CD14-positive monocyte (primary cell): ENCODE measurements at places on chromosomes 6 and 20.

DNA sequence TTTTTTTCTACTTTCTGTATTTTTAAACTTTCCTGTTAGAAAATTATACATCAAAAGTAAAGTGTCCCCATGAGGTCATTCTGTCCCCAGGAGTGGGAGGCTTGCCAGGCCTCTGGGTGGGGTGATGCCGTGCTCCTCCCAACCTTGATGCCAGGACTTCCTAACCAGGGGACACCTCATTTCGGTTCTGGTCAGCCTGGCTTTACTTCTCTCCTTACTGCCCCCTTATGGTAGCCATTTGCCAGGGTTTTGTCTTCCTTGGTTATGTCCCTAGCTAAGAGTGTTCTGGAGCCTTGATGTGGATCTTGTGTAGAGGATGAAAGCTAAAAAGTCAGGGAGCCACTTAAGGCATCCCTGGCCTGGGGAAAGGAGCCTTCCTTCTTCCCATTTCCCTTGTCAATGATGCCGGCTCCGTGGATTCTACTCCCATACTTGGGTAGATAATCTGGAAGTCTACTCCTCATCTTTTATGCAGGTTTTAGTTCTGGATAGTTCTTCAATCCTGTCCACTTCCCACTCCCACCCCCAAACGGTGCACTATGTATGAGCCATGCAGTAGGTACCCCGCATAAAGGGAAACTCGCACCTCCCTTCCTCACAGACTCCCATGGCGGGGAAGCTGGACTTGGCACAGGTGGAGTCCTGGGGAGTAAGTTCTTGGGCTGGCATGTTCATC, 164.1 kb upstream of the SALL4 start:
- DNase-seq = peak; percentile 11

GRCh38 chr6:32427934-32428474, 11.7 kb upstream of the HLA-DRA start:
- DNase-seq = no peak

DNA sequence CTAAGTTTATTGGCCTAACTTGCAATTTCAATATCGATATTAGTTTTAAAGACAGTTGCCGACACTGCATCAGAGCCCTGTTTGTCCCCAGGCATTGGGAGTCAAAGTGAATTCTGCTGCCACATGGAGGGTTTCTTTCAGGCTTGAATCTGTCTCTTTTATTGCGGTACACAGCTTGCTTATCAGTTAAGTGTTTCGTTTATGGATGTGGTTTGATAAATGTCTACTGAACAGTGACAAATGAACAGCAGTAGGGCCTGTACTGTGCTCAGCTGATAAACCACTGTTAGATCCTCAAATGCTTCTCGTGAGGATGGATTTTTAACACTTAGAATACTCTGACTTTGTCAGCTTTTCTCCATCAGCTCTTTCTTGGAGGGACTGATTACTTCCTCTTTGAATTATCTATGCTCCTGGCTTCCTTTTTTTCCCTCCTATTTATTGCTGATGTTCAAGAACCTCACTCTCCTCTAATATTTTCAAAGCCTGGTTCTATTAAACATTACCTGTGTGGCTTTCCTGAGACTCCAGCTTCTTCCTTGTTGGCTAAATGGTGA, 240.8 kb downstream of the PLCB1 start:
- DNase-seq = no peak

- no peak for DNase-seq
Measured at GRCh38 chr20:15928946-15929345, 644.3 kb downstream of the KIF16B start.

- no peak for DNase-seq
Measured at GRCh38 chr6:37258405-37259105, 611 bp upstream of the TMEM217 start.

DNA sequence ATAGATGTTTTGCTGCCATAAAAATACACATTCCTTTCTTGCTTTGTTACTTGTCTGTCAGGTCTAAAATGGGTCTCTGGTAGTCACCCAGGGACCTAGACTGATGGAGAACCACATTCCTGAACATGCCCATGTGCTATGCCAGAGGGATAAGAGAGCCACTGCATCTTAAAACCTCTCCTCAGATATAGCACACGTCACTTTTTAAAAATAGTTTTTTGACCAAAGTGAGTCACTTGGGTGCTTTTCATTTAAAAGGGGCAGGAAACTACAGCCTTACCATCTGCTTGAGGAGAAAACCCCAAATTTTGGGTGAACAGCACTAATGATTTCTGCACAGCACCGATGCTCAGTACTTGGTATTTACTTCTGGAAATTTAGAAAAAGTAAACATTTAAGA, 197.8 kb downstream of the OGFRL1 start:
- DNase-seq = no peak

GRCh38 chr20:40540166-40540565, 148.9 kb downstream of the MAFB start:
- no peak for DNase-seq

GRCh38 chr6:12814015-12814414, 97.4 kb downstream of the PHACTR1 start:
- no peak for DNase-seq

DNA sequence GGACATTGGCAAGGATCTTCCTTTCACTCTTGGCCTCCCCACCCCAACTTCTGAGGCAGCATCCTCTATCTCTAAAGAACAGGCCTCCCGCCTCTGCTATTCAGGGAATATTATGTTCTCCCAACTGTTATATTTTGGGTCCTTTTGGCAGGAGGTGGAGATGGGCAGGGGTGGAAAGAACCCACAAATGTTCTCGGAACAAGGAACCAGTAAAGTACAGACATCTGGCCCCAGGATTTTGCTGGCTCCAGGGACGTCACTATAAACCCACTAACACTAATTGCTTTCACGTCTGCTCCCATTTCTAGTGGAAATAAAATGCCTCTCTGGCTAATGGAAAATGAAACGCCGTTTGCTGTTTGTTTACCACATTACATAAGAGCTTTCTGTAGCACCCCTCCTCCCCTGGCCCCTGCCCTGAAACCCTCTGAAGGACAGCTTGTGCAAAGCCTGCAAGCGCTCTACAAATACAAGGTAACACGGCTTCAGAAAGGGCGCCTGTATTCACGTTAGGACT, 77.7 kb upstream of the TBC1D7 start:
- DNase-seq = no peak

- no peak for DNase-seq
Measured at GRCh38 chr6:95935736-95936135, 80.0 kb upstream of the FUT9 start.

DNA sequence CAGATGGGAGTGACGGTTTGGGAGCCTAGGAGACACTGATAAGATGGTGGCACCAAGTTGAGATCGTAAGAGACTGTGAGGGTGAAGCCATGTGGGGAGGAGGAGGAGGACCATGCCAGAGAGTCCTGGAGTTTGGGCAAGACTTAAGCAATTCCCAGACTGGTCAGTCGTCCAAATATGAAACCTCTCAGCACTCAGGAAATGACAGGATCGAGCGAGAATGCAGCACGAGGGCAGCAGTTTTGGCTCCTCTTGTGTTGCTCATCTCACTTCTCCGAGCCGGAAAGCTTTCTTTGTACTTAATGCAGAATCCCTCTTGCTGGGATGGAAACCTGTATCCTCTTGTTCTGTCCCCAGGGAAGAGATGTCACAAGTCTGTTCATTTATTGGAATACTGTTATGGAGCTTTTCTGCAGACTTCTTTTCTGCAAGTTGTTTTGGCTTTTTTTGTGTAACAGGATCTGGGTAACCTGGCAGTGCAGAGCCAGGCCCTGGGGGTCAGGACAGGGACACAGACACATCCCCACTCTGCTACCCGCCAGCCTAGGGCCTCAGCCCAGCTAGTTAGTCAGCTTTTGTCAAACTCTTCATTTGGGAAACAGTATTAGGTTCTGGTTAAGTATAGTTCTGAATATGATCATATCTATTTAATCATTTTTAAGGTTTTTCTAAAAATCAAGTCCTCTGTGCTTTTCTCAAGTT, 34.3 kb downstream of the FNDC1 start:
- no peak for DNase-seq

GRCh38 chr6:138811866-138812265, 16.0 kb downstream of the ECT2L start:
- peak; percentile 19 for DNase-seq

- no peak for DNase-seq
Measured at GRCh38 chr6:169828176-169828575, 76.8 kb downstream of the ERMARD start.

DNA sequence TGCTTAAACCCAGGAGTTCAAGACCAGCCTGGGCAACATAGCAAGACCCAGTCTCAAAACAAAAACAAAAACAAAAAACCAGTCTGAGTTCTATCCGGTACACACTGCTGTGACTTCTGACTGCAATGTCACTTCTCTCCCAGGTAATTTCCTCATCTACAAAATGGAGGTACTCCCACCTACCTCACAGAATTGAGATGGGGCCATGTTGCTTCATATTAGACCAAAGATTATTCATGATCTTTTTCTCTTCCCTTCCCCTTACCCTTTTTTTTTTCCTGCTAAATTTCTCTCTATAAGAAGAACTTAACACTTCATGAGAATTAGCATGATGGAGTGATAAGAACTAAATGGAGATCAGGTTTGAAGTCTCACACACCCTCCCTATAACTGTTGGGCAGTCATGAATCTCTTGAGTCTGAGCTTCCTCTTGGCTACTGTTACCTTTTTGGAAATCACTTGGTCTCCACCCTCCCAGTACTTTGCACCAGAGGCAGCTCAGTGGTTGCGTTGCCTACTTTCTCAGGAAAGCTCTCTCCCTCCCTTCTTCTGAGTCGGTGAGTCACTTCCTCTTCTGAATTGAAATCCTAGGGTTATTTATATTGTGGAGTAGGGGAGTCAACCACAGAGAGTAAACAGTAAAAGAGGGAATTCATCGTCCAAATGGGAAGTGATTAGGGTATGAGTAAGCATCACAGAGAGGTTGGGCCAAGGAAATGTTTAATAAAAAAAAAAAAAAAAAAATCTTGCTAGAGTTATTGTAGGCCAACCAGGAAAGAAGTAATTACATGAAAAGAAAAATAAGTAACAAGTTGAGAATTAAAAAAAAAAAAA, 59.9 kb upstream of the MAP7 start:
- peak; percentile 85 for DNase-seq

DNA sequence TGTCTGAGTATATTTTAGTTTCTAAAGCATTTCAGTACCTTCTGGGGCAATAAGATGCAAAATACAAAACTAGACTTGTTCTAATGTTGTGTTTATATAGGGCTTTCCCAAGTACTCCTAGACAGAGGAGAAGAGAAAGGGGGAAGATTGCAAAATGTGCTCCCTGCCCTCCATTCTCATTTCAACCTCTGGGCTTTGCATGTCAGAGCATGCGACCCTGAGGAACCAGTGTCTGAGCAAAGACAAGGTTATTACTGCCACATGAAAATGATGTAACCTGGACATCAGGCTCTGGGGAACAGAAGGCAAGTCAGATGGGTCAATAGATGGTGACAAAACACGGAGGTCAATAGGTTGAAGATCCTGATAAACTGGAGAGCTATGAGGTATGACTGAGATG, 253.5 kb upstream of the TCF21 start:
- no peak for DNase-seq

DNA sequence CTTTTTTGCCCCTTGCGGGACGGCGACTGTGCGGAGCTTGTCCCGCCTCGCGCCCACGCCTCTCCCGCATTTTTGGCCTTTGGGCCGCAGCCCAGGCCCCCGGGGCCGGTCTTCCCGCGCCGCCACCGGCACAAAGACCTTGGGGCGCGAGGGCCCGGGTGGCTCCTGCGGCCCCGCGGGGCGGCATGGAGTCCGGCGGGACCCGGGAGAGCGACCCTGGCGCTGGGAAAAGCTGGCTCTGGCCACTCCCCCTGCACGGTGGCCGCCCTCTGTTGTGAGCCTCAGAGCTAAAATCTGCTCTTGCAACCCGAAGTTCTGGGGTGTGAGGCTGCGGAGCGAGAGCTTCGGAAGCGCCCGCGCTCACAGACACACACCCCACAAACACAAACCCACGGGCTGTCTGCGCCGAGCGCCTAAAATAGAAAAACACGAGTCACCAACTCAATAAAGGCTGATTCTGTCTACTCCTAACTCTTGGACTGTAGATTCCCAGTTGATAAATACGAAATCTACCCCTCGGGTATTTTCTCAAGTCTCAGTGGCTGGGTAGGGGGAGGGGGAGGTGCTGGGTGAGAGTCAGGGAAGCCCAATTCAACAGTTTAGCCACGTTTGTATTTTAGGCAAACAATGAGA, 496 bp upstream of the BEND3 start:
- DNase-seq = no peak

- no peak for DNase-seq
Measured at GRCh38 chr6:41840326-41840725, 52.8 kb downstream of the TOMM6 start.

GRCh38 chr6:127083963-127084310, 34.5 kb upstream of the RSPO3 start:
- no peak for DNase-seq

DNA sequence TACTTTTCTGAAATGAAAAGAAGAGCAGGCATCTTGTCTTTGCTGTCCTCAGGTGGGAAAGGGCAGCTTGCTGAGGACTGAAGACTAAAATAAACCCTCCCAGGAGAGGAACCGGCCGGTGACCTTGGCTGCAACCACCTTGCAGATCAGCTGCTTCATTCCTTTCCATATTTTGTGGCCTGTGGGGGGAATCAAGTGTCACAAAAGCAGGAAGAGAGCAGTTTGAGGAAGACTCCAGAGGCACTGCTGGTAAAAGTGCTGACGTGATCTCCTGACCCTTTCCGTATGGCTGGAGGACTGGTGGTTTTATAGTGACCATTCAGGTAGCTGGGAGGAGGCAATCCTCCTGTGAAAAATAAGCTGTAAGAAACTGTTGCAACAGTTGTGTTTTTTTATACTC, 157.0 kb downstream of the PLCB4 start:
- no peak for DNase-seq

DNA sequence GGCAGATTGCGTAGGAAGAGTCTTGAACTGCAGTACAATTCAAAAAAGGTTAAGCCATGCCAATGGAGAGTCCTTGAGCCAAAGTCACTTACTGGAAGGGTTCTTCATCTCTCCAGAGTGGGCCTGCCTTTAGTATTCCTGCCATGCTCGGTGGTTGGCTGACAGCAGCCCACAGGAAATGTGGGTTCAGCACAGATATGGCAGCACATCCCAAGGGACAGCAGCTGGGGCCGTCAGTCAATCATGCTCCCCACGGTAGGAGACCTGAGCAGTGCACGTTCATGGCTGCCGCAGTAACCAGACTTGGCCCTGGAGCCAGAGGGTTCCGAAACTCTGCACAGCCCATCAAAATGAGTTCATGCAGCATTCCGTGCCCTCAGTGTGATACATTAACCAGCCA, 63.6 kb upstream of the SIRPA start:
- no peak for DNase-seq
